Hematopoietic multipotent progenitor cell (in vitro differentiated cells): ENCODE measurements at places on chromosomes 7 and 10.

DNA sequence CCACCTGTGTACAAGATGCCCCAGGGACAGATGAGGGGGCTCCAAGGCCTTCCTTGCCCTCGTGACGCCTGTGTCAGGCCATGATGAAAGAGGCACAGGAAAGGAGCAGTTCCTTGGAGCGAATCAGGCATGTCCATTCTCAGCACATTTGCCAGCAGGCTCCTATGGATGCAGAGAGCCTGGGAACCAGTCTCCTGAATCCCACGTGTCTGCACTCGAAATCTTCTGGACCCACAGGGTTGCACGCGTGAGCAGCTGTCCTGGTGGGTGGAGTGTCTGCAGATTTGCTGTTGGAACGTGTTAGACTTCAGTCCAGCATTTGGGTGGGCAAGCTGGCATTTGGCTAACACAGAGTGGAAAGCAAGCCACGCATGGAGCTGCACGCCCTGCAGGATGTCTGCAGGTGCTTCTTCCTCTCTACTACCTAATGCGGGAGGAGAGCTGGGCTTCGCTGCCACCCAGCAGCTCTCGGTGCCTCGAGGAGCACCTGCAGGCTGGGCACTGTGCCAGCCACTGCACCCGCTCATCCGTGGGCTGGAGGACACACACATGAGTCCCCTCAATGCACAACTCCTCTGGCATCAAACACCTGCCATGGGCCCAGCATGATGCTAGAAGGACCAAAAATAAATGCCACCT lies 140.7 kb downstream of the PAXIP1 start:
- no peak for DNase-seq

GRCh38 chr7:55469271-55469681 lies 103.0 kb downstream of the VOPP1 start:
- peak; percentile 23 for DNase-seq

GRCh38 chr10:75779276-75779675 lies 347.9 kb downstream of the LRMDA start:
- DNase-seq: no peak

DNA sequence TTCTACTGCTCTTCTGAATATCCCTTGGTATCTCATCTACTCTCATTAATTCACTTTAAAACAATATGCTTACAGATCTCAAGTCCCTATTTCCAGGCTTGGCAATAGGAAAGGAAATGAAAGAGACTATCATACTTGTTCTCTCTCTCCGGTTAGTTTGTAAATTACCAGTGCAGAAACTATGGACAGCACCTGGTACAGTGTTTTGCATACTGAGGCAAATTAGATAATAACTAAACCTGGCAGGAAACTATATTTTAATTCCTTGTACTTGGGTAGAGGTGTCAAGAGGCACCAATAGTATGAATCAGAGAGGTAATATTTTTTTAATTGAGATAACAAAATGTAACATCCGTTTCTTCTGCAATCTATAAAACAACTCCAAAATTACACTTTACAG lies 97.7 kb upstream of the TMEM196 start:
- DNase-seq: no peak

GRCh38 chr7:128349466-128349825 lies 5.7 kb upstream of the RBM28 start:
- DNase-seq: no peak

- DNase-seq: no peak
Observed at GRCh38 chr10:3889961-3890522, 105.0 kb upstream of the KLF6 start.
